Keratinocyte (primary cell): ENCODE measurements at places on chromosomes 2 and 18.

DNA sequence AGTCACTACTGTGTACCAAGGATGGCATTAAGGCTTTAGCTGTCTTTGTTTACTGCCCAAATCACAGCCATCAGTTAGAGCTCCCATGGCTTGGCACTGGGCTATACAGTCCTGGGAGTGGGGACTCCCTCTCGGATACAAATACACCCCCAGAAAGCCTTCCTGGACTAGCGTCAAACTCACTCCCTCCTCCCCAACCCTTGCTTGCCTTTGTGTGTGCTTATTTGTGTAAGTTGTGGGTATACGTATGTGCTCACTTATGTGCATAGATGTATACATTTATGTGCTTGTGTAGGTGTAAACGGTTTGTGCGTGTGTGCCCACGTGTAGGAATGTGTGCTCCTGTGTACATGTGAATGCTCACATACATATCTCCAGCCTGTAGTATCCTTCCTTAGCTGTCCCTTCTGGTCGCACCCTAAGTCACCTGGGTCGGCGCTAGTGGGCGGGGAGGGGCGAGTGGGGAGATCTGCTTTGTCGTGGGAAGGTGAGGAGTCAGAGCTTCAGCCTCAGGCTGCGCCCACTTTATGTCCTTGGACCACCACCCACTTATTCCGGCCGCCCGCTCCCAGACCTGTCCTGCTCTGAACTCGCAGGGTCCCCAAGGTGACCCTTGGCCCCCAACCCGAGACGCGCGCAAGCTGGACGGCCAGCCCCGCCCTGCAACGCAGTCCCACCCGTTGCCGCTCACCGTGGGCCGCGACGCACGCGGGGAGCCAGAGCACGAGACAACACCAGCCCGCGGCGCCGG is 461 bp downstream of the PRADC1 start:
- H3K36me3 ChIP-seq: peaks cover 9% of the 10 kb centered on the region
- H3K27ac ChIP-seq: peak overlapping the region; percentile 10
- DNase-seq: no peak
- H3K4me1 ChIP-seq: peaks cover 23% of the 10 kb centered on the region
- peak overlapping the region; percentile 72 for H3K4me3 ChIP-seq
- no peaks in the 10 kb centered on the region for H3K27me3 ChIP-seq

GRCh38 chr2:178258916-178259315 is 64.6 kb downstream of the OSBPL6 start:
- H3K4me3 ChIP-seq: no peak overlapping the region
- H3K27ac ChIP-seq: no peak overlapping the region
- H3K36me3 ChIP-seq: no peaks in the 10 kb centered on the region
- H3K4me1 ChIP-seq: peaks cover 5% of the 10 kb centered on the region
- H3K27me3 ChIP-seq: no peaks in the 10 kb centered on the region
- DNase-seq: no peak

DNA sequence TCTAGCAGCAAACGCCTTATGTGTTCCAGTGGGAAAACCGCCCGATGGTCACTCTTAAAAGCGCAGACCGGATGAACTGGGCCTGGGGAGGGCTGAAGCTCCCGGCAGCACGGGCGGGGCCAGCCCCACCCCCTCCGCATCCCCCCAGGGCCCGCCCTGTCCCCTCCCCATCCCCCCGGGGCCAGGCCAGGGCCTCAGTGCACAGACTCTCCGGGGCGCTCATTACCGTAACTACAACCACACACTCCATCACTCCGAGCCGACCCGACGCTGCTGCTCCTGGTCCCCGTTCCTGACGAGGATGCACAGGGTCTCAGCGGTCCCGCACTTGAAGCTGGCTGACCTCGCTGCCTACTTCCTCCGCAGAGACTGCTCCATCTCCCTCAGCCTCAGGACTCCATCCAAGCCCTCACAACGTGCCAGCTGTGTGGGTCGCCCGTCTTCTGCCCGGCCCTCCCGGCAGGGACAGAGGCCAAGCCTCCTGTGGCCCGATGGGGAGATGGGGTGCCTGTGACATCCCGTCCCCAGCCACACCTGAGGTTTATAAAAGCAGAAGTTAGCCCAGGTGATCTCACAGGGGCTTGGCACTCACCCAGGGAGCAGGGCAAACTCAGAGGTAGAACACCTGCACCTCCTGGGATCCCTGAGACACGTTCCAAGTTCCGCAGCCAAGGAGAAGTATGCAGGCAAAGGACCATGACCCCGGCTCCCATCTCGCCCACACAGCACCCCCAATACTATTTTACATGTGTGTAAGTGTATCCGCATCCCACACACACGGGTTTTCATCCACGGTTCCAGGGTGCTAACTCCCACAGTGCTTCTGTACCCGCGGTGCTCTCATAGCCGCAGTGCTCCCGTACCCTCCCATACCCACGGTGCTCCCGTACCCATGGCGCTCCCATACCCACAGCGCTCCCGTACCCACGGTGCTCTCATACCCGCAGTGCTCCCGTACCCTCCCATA is 36.0 kb downstream of the SLC66A2 start:
- peaks cover 8% of the 10 kb centered on the region for H3K36me3 ChIP-seq
- no peak overlapping the region for H3K27ac ChIP-seq
- H3K4me1 ChIP-seq: no peaks in the 10 kb centered on the region
- no peak overlapping the region for H3K4me3 ChIP-seq
- H3K27me3 ChIP-seq: no peaks in the 10 kb centered on the region

- H3K36me3 ChIP-seq: no peaks in the 10 kb centered on the region
- no peak overlapping the region for H3K27ac ChIP-seq
- DNase-seq: no peak
- H3K4me1 ChIP-seq: no peaks in the 10 kb centered on the region
- peaks cover 4% of the 10 kb centered on the region for H3K27me3 ChIP-seq
Measured at GRCh38 chr2:147485210-147485851, 359.5 kb upstream of the ACVR2A start.

DNA sequence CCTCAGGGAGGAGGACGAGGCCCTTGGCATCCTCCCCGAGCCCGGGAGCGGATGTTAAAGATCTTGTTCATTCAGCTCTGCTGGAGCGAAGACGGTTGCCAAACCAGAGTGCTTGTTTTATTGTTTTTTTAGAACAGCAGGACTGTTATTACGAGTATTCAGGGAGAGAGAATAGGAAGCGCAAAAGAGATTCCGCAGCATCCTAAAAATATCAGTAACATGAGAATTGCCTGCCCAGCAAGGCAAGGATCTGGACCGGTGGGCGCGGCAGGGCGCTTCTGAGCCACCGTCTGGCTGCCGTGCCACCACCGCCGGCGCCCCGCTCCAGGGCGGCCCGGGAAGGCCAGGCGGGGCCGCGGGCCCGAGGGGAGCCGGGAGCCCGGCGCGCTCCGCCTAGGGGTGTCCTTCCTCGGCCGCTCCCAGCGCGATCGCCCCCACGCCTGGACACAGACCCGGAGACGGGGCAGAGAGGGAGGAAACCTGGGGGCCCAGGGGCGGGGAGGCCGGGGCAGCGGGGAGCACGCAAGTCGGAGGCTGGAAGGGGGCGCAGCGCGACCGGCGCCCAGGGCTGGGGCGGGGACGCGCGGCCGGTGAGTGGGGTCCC is 843 bp downstream of the CYS1 start:
- H3K27ac ChIP-seq: no peak overlapping the region
- H3K27me3 ChIP-seq: peaks cover 63% of the 10 kb centered on the region
- peak overlapping the region; percentile 48 for H3K4me3 ChIP-seq
- H3K36me3 ChIP-seq: no peaks in the 10 kb centered on the region

- H3K4me1 ChIP-seq: peaks cover 6% of the 10 kb centered on the region
- peaks cover 10% of the 10 kb centered on the region for H3K27me3 ChIP-seq
- no peak for DNase-seq
Measured at GRCh38 chr2:120541553-120541932, 194.1 kb upstream of the GLI2 start.

- no peaks in the 10 kb centered on the region for H3K4me1 ChIP-seq
- no peaks in the 10 kb centered on the region for H3K27me3 ChIP-seq
- H3K27ac ChIP-seq: no peak overlapping the region
- DNase-seq: no peak
- H3K36me3 ChIP-seq: no peaks in the 10 kb centered on the region
Measured at GRCh38 chr18:72530622-72531021, 13.5 kb downstream of the CBLN2 start.
